ENCODE measurements at places on chromosomes 2 and 18.

- DNase-seq, result no peak
Measured at GRCh38 chr2:234528410-234529148, 31.7 kb upstream of the ARL4C start.

- no peak for DNase-seq
Measured at GRCh38 chr2:41763141-41763540, 284.7 kb upstream of the PKDCC start.

DNA sequence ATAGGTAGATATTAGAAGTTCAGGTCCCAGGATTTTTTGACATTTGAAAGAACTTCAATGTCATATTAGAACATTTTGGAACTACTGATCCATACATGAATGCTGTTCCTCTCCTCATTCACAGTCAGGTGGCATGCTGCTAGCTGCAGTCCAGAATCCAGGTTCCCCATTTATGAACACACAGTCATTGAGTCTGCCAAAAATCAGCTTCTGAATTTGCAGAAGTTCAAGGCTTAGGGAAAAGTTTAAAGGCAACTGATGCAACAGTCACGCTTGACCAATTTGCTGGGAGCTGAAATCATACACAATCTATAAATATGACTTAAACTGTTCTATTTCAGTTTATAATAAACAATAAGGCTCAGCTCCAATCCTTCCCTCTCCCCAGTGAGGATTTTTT is 17.3 kb upstream of the TTR start:
- no peak for DNase-seq

GRCh38 chr18:56721031-56721430 is 69.9 kb downstream of the WDR7 start:
- no peak for DNase-seq

GRCh38 chr18:54269893-54270844 is 852 bp downstream of the POLI start:
- DNase-seq, result peak; percentile 11

GRCh38 chr2:171158790-171159371 is 1.8 kb downstream of the TLK1 start:
- DNase-seq, result no peak

DNA sequence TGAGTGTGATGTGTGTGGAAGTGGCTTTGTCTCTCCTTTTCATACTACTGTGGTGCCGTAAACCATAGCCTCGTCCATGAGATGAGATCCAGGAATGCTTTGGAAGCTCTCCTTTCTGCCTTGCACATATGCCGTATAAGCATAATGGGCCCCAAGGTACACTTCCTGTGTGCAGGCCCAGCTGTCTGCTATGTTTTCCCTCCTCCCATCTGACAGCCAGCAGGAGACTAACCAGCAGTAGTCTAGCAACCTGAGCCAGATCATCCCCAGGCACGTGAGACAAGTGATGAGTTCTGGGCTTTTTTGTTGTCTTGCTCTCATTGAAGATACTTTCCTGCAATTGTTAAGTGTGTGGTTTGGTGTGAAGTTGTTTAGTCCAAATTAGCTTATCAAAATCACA is 555.5 kb upstream of the LRRTM4 start:
- no peak for DNase-seq
